ENCODE measurements at places on chromosomes 6 and 20.
A peak's percentile ranks its signal among the peaks of the same experiment; 100 is the strongest.

DNA sequence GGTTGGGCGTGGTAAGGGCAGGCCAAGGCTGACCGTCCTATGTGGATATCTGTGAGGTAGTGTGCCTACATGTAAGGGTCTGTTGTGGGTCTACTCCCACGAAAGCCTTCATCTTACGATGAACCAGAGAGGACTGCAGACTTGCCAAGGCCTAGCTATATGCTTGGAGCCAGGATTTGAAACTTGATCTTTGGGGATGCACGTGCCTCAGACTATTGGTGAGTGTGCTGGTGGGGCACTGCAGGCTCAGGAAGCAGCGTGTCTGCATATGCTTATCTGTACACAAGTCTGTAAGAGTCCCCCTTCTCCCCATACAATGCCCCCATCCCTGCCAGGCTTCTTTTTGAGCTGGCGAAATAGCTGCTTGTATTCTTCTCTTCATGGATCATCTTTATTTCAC is 17.9 kb downstream of the PLCG1 start:
- no peak for DNase-seq

GRCh38 chr6:17503051-17503450 is 97.1 kb upstream of the FAM8A1 start:
- DNase-seq = no peak

- DNase-seq = no peak
These were observed 90.7 kb downstream of the CD24 start for GRCh38 chr6:106883808-106884262.

DNA sequence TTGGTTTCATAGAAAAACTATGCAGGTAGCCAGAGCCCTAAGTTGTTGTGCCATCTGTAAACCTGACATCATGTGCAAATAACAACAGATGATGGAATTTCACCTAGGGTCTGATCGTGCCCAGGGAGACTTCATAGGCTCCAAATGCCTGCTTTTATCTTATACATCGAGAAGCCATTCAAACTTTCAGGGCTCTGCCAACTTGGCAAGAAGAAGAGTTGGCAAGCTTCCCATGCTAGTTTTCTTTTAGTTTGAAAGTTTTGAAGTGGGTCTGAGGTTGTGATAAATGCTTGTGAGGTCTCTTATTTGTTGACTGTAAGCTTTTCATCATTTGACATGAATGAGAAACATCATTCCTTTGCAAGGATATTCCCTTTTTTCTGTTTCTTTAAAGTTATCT is 175.4 kb upstream of the FLRT3 start:
- DNase-seq = no peak

- no peak for DNase-seq
These were observed 489.5 kb upstream of the JARID2 start for GRCh38 chr6:14756340-14756739.

GRCh38 chr6:158808941-158809678 is 10.1 kb downstream of the EZR start:
- no peak for DNase-seq

GRCh38 chr20:38111366-38112232 is 53.5 kb downstream of the TGM2 start:
- no peak for DNase-seq

DNA sequence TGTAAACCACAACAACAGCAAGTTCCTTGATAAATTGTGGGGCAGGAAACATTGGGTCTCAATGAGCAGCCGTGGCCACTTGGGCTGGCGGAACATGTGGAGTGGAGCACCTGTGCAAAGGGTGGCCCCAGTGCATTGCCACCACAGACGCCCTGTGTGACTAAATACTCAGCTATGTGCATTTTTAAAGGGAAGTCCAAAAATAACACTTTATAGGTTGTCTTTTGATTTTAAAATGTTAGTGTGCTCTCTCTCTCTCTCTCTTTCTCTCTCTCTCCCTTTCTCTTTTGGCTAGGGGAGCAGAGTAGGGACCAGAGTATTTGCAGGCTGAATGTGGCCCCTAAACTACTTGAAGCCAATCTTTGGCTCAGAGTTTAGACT is 236.3 kb downstream of the BCAS1 start:
- no peak for DNase-seq

DNA sequence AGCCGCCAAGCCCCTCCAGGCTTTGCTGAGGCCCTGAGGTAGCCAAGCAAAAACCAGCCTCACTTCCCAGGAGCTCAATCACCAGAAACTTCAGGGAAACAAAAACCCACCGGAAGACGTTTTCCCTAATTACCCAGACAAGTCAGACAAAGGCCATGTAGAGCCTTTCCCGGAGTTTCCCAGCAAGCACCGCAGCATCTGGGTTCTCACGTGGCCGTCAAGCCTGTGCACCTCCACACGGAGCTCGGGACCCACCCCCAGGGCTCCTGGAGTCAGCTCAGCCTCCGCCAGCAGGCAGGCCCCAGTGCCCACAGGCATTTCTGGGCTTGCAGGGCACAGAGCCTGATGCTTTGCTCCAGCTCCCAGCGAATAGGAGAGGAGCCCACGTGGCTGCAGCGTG is 10.1 kb upstream of the MRGBP start:
- DNase-seq = no peak

DNA sequence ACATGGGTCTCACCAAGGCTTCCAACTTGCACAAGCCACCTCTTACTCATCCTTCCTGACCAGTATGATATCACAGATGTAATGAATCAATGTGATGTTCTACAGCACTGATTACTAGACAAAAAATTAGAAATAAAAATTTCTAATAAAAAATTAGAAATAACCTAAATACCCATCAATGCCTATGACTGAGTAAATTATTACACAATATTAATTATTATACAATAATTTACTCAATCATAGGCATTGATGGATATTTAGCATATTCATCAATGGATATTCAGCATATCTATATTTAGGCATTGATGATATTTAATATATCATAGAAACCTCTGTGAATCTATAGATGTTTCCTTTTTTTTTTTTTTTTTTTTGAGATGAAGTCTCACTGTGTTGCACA is 43.2 kb upstream of the MBOAT1 start:
- no peak for DNase-seq

- DNase-seq = no peak
These were observed 76.6 kb upstream of the VGLL2 start for GRCh38 chr6:117188627-117189201.

- no peak for DNase-seq
These were observed 1157.7 kb upstream of the MAP3K7 start for GRCh38 chr6:91744566-91744965.

GRCh38 chr6:166258854-166259276 is 49.3 kb downstream of the PRR18 start:
- DNase-seq = peak; percentile 47

DNA sequence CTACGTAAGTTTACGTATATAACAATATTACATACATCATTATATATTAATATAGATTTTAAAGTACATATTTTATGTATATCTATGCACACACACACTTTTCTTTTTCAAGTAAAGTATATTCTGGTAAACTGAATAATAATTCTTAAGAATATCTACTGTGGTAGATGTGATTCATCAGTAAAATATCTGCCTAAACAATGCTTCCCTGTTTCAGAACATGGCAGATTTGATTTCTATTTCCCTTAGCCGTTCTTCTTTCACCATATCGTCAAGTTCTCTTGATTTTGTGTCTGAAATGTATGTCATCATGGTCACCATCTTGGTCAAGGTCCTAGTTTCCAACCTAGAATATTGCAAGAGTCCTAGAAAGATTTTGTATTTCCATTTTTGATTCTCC is 195.6 kb downstream of the HDGFL1 start:
- DNase-seq = no peak

GRCh38 chr6:113281431-113281830 is 575.7 kb upstream of the MARCKS start:
- DNase-seq = no peak

DNA sequence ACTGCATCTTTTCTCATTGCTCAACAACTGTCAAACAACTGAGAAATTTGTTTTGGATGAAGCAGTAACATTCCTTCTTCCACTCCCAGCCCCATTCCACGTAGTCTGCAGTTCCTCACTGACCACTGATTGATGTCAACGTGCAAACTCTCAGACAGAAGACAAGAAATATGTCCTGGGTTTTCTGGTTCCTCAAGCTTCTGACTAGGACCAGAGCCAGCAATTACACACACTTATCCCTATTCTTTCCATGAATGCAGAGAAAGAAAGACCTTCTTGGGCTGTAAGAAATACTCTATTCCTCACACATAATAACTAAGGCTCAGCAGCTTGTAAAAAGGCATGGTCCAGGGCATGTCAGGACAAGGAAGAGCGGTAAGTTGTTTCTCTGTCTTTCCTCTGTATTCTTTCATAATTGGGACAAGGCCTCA is 790.1 kb upstream of the SLC35B3 start:
- no peak for DNase-seq

DNA sequence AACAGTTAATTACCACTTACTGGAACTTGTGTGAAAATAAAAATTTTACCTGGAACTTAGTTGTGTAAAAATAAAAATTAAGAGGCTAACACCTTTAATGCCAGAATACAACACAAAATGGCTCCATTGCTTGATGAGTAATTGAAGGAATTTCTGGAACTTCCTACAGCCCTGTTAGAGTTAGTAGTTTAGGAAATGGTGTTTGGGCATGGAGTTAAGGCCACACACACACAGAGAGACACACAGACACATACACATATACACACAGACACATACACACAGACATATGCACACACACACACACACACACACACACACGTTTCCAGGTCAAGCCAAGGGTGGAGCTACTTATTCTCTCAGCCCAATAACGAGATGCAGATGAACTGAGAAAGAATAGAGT is 20.6 kb upstream of the CST3 start:
- no peak for DNase-seq

DNA sequence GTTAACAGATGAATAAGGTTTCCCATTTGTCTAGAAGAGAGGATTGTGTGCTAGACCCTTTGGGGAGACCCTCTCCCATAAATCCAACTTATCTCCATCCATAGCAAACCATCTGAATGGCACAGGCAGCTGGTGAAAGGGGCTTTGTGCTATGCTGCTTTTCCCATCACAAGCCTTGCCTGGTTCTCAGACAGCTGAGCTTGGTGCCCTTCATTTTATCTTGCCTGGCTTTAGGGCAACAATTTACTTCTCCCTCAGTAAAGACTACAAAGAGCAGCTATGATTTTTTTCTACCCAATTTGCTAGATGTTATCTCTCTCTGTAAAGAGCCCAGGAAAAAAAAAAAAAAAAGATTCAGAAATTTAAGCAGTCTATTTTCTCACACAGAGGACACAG is 117.0 kb upstream of the COL21A1 start:
- no peak for DNase-seq

- no peak for DNase-seq
These were observed 82.1 kb upstream of the DTNBP1 start for GRCh38 chr6:15744818-15745402.

DNA sequence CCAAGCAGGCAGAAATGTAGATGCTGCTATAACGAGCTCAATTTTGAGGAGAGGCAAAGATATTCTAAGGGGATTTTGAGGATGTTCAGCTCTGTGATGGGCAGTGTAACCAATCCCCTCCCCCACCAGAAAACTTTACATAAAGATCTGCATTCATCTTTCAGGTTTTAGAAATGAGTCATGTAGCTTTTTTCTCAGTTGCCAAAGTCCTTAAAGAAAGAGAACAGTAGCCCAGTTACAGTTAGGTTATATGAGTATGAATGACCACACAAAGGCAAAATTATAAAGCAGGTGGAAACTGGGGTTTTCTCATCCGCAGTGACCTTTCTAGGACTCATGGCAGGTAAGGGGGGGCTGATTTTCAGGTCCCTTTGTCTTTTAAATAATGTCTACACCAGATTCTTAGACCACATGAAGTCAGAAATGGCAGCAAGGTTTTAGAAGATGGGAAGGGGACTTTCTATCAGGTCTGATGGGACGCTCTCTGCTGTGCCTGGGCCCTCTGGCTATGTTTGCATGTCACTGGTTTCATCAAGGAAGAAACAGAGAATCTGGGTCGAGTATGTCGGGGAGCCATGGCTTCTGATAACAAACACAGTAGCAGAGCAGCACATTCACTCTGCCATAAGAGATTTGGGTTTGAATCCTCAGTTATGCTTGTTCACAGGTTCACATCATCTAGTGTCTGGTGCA is 94.7 kb downstream of the CLIC5 start:
- DNase-seq = no peak

DNA sequence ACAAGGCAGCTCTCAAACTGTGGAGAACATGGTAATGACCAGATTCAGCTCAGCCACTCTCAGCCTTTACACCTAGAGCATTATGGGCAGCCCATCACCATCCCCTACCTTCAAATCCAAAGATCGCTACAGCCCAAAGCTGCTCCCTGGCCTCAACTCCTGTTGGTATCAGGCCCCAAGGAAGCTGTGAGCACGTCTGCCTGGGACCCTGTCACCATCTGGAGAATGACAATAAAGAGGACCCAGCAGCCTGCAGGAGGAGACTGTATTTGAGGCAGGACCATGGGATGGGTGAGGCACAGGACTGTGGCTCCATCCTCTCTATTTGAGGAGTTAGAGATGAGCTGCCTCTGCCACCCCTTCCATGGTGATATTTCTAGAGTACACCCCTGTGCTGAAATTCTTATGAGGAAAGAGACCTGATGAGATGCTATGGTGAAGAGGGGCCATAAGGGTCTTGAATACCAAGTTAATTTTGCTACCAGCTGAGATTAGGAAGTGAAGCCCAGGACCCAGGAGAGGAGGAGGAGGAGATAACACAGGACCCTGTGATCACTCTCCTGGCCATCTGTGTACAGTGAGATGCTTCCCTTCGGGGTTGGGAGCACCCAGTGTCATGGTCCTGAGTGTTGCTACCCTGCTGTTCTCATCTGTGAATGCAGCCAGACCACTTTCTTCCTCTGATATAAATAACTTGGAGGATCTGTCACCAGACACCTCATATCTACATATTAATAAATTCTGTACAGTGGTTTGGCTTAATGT is 19.6 kb upstream of the MICB start:
- no peak for DNase-seq

- no peak for DNase-seq
These were observed 3.4 kb downstream of the ASF1A start for GRCh38 chr6:118897386-118897785.

DNA sequence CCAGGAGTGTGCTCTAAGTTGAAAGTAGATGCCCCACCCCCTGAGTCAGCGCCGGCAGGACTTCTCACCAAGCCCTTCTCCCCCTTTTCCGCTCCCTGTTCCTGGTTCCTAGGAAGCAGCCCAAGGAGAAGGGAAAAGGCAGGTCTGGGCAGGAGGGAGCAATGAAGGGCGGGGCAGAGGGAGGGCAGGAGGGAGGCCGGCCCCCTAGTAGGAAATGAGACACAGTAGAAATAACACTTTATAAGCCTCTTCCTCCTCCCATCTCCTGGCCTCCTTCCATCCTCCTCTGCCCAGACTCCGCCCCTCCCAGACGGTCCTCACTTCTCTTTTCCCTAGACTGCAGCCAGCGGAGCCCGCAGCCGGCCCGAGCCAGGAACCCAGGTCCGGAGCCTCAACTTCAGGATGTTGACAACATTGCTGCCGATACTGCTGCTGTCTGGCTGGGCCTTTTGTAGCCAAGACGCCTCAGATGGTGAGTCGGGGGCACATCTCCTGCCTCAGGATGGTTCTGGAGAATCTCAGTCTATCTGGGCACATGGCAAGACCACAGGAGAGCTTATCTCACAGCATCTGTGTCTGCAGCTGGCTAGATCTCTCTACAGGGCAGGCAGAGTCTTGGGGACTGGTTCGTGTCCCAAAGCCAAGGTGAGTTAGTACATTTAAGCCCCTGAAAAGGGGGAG is at the start of gene PROCR:
PROCR (plus strand) TSS at position 320 of the 681 bp plus-strand sequence; CDS start at position 403, 83 bp downstream.
- peak; percentile 59 for DNase-seq

All from pons (tissue), 1 donor.